ENCODE measurements at places on chromosomes 16 and 17.

- peak; percentile 81 for DNase-seq
Measured at GRCh38 chr17:38584350-38584925, 21.3 kb downstream of the SRCIN1 start.

DNA sequence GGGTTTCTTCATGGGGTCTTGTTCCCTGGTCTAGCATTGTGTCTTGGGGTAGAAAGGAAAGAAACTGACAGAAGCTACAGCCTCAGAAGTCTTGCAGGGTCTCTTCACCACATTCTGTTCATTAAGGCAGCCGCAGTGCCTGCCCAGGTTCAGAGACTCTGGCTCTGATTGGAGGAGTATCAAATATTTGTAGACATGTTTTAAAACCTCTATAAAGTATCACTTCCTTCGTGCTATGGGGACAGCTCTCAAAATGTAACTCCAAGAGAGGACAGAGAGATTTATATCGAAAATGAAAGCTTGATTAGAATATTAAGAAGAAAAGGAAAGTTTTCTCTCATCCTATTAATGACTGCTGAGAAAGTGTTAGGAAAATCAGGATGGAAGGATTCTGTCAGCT is 107.0 kb upstream of the CACNG3 start:
- DNase-seq = no peak

DNA sequence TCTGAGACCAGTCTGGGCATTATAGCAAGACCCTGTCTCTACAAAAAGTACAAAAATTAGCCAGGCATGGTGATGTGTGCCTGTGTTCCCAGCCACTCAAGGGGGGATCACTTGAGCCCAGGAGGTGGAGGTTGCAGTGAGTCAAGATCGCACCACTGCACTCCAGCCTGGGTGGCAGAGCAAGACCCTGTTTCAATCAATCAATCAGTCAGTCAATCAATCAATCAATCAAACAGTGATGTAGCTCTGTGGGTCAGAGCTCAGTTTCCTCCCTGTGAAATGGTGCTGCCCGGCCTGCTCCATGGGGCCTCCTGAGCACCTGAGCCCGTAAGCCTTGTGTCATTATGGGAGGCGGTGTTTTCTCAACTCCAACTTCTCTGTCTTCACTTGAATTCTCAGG is 167.1 kb upstream of the CIBAR2 start:
- no peak for DNase-seq

DNA sequence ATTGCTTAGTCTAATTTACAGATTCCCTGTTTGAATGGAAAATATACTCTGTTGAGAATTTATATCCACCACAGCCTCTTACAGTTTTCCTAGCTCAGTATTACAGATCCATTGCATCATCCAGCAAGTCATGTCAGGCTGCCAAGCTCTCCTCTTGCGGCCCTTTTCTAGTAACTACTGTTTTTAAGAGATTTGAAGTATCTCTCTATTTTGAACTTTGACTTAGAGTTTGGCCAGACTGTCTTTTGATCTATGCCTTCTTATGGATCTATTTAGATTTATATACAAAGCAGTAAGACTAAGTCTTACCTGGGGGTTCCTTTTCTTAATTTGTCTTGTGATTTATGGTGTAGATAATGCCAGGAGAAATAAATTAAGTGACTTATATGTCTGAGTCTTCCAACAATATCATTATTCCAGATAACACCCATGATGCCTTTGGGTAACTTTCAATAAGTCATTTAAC is 53.1 kb upstream of the ABCC11 start:
- peak; percentile 61 for DNase-seq

GRCh38 chr17:41547921-41548843 is 20.1 kb upstream of the KRT19 start:
- peak; percentile 63 for DNase-seq

All from right cardiac atrium (tissue), 5 donors.